ENCODE measurements at places on chromosomes 2 and 18.

- no peak for DNase-seq
These were observed 364.6 kb downstream of the LRP1B start for GRCh38 chr2:141766225-141766624.

- DNase-seq, result no peak
These were observed 19.6 kb upstream of the INO80D start for GRCh38 chr2:206105541-206105940.

- DNase-seq, result no peak
These were observed 19.9 kb upstream of the SERPINB13 start for GRCh38 chr18:63567276-63567675.

GRCh38 chr18:79405781-79406575, 10.2 kb downstream of the NFATC1 start:
- DNase-seq, result no peak

GRCh38 chr2:139790807-139791752, 1010.9 kb upstream of the NXPH2 start:
- DNase-seq, result peak; percentile 6

- no peak for DNase-seq
These were observed 219.0 kb downstream of the MYO3B start for GRCh38 chr2:170396799-170397459.

- DNase-seq, result no peak
These were observed 60.1 kb upstream of the RMP24 start for GRCh38 chr18:35912332-35912731.

GRCh38 chr2:128690431-128690830, 371.8 kb upstream of the HS6ST1 start:
- no peak for DNase-seq

DNA sequence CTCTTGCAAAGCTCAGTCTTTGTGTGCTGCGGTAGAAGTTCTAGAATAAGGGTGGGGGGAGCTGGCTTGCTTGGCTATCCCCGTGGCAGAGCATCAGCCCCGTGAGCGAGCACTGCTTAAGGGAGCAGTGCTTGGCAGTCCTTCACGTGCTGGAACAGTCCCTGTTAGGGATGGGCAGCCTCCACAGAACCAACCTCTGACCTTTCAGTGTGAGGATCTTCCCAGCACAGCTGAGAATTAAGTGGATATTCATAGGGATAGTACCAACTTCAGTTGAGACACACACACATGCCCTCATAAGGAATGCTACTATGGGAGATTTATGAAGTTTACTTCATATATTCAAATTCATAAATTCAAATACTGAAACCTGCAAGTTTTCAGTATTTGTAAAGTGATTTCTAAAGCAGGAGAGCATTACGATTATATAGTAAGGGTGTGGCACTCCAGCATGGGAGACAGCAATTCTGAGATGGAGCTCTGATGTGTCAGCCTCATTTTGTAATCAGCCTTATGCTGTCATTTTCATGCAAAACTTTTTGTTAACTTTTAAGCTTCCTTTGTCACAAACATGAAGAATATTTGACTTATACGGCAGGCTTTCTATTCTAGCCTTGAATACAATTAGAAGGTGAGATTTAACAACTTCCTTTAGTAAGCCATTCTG, 39.5 kb downstream of the ATP9B start:
- DNase-seq, result no peak

GRCh38 chr2:176473177-176473576, 203.9 kb downstream of the MTX2 start:
- no peak for DNase-seq

- DNase-seq, result no peak
These were observed 1.5 kb downstream of the ERBB4 start for GRCh38 chr2:212536817-212537725.

GRCh38 chr18:11175266-11175979, 26.1 kb upstream of the PIEZO2 start:
- no peak for DNase-seq

DNA sequence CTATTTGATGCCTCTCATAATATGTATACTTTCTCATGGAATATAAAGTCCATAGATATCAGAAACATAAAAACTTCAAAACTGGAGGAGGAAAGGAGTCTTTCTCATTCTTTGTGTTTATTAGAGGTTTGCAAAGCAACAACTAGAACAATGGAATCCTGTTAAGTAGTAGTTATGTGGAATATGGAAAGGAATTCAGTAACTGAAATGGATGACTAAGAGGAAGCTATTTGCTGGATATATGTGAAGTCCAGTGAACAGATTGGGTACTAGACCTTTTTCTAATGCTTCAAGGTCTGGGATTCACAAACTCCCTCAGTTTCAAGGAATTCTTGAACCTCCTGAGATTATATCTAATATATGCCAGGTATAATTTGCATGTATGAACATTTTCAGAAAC, 353.6 kb upstream of the FANCL start:
- DNase-seq, result no peak

- no peak for DNase-seq
These were observed 39.1 kb downstream of the TFCP2L1 start for GRCh38 chr2:121245913-121246312.

- DNase-seq, result no peak
These were observed 797.7 kb downstream of the MBD2 start for GRCh38 chr18:53426666-53427184.

Measured in right lung (tissue), 10 donors.